ENCODE measurements at places on chromosomes 1 and 21.
A peak's percentile ranks its signal among the peaks of the same experiment; 100 is the strongest.

DNA sequence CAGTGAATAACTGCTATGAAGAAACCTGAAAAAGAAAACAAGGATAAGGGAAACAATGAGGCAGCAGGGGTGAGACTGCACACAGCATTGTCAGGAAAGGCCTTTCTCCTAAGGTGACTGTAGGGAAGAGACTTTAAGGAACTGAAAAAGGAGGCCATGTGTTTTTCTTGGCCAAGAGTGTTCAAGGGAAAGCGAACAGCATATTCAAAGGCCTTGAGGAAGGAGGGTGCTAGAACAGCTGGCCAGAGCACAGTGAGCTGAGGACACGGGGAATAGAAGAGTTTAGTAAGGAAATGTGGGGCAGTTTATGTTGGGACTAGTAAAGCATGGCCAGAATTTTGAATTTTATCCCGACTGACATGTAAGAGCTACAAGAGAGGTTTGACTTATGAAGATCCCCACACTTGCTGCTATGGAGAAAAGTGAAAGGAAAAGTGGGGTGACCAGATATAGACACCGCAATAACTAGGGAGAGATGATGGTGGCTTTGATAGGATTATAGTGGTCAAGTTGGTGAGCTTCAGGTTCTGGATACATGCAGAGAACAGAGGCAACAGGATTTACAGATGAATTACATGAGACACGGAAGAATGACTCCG is 1.4 kb downstream of the RWDD2B start:
- DNase-seq = no peak

DNA sequence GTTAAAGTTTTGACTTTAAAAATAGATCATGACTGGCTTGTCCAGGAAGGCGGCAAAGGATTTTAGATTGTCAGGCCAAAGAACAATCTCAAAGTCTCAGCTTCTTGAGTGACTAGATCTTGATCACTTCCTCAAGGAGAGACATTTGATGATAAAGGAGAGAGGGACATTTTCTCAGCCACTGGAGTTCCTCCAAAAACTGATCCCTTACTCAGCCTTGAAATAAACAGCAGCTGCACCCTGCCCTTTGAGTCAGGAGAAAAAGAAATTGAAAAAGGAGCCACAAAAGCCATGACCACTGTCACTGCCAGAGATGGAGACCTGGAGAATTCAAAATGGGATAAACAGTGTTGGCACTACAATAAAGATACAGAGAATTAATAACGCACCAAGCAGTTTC is 288.4 kb upstream of the PRMT6 start:
- no peak for DNase-seq

DNA sequence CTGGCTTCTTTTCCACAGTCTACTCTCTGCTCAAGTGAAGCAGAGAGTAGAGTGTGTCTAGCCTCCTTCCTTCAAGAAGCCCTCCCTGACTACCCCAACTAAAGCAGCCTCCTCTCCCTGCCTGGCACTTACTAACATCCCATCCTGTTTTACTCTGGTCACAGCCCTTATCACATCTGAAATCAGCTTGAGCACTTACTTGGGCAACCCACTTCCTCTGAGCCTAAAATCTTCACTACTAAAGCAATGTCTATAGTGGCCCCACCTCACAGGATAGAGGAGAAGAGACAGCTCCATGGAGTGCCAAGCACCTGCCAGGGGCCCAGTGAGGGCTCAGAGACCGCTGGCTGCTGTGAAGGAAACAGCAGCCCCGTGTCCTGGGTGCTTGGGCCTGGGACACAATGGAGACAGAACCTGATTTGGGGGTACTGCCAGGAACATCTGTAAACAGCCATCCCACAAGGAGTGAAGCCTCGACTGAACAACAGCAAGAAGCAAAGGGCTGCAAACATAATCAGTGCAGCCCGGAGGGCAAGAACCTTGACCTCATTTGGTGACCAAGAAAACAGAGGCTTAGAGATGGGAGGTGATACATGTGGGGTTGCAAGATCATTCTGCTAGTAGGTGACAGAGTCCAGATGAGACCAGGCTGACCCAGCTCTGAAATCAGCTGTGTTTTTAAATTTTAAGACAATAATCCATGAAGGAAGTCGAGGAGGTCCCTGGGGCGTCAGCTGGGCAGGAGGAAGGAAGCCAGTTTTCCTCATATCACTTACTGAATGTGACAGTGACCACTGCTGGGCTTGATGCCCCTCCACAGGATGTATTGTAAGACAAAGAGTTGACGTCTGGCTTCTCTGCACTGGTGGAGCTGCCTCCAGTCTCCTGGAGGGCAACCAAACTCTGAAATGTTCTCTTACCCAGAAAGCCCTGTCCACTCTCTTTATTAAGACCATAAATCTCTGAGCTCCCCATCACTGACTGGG is 710.6 kb downstream of the MATN1 start:
- DNase-seq = no peak

DNA sequence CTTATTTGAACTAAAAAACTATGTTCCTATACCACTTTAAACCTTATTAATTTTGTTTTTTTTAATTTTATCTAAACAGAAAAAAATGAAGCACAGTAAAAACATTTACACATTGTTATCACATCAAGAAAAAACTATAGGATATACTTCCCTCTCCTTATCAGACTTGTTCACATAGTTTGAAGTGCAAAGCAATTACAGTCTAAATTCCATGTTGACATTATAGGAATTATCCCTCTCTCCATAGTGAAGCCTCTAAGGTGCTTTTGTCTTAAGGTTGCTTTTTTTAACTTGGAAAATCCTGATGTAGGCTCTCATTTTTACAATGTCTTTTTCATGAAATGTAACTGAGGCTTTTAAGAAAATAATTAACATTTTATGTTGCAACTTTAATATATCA is 85.8 kb downstream of the RGS21 start:
- no peak for DNase-seq

GRCh38 chr1:157956732-157957131 is 36.7 kb upstream of the KIRREL1 start:
- DNase-seq = no peak

DNA sequence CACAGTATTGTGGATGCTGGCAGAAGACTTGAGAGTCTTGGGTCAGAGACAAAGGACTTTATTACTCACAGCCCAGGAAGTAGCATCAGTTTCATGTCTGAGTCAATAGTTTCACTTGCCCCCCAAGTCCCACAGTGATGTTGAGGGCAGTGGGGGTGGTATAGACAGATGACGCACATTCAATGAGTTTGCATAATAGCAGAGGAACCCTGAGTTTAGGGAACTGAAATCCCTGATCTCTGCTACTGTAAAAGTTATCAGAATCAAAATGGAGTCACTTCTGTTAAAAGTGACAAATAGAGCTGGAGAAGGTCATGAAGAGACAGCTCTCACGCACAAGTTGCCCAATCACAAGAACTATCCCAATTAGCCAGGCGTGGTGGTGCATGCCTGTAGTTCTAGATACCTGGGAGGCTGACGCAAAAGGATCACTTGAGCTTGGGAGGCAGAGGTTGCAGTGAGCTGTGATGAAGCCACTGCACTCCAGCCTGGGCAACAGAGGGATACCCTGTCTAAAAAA is 11.5 kb upstream of the HCRTR1 start:
- no peak for DNase-seq

DNA sequence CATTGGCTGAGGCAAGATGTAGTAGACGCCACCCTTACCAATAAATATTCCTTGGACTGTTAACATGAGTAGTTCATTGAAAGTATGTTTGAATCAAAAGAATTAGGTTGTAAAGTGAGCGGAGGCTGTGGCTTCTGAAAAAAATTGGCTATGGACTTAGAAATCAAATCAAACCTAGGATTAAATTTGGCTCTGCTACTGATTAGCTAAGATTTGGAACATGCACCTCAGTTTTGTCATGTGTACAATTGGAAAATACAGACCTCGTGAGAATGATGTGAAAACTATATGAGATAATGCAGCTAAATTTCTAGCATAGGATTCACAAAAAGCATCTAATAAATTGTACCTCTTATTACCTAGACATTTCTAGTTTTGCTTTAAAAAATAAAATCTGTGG is 85.3 kb upstream of the USP25 start:
- no peak for DNase-seq

- DNase-seq = no peak
Measured at GRCh38 chr1:200379432-200379757, 30.4 kb downstream of the ZNF281 start.

DNA sequence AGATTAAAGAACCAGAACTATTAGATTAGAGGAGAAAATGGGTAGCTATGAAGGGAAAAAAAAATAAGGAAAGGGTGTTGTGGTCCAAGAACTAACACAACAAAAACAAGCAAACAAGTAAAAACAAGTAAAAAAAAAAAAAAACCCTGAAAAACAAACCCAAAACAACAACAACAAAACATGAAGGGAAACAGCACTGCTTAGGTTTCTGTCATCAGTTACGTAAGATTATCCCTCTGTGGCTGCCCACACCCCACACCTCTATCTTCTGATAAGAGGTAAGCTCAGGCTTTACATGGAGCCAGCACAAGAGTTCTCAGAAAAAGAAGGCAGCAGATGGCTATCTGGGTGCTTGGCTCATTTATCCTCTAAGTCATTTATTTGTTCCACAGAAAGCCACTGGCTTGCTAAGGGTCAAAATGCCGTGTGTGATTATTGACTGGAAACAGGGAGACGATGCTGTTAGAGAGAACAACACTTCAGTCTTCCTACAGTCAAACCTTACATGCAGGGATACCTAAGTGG is 57.5 kb downstream of the KIAA0319L start:
- no peak for DNase-seq

DNA sequence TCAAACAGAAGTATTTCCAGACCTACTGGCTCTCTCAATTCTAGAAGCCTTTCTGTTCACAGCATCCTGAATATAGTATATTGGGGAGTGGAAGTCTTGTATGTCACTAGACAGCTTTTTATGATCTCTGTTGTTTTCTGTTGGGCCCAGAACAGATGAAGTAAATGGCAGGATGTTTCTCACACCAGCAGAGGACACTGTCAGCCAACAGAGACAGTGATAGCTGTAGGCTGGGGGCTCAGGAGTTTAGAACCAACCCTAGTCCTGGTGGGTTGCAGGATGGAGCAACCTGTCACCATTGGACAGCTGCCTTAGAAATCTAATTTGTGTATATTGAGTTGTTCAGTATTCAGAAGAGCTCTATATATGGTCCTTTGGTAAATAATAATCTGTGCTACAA is 16.9 kb downstream of the AGO1 start:
- DNase-seq = no peak

DNA sequence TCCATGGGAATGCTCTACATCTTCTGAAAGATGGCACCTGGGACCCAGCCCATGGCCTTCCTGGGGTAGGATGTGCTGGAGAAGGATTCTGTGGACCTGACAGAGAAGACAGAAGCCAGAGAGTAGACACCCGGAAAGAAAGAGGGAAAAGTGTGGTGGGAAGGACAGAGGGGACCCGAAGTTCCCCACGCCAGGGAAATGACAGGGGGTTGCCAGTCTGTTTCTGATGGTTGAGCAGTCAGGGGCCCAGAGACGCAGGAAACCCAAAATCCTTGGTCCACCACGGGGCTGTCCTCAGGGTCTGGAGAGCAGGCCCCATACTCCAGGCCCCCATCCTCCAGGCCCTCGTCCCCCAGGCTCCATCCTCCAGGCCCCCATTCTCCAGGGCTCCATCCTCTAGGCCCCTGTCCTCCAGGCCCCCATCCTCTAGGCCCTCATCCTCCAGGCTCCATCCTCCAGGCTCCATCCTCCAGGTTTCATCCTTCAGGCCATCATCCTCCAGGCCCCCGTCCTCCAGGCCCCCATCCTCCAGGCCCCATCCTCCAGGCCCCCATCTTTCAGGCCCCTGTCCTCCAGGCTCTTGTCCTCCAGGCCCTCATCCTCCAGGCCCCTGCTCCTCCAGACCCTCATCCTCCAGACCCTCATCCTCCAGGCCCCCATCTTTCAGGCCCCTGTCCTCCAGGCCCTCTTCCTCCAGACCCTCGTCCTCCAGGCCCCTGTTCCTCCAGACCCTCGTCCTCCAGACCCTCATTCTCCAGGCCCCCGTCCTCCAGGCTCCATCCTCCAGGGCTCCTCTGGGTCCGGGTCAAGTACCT is 1.0 kb upstream of the TFF2 start:
- no peak for DNase-seq

DNA sequence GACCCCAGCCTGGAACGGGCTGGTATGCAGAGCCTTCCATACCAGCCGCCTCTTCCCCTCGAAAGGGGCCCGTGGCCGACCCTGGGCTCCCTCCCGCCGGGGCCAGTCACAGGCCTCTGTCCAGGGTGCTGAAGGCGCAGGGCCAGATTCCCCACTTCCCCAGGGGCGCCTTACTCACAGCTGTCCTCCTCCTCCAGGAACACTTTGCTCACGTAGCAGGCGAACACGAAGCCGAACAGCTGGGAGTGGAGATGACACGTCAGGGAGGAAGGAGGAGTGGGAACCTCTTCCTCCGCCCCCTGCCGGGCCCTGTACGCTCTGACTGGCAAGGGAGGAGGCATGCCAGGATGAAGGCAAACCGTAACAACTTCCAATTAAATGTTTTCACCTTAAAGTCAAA is 57.3 kb downstream of the NKAIN1 start:
- DNase-seq = peak; percentile 6

DNA sequence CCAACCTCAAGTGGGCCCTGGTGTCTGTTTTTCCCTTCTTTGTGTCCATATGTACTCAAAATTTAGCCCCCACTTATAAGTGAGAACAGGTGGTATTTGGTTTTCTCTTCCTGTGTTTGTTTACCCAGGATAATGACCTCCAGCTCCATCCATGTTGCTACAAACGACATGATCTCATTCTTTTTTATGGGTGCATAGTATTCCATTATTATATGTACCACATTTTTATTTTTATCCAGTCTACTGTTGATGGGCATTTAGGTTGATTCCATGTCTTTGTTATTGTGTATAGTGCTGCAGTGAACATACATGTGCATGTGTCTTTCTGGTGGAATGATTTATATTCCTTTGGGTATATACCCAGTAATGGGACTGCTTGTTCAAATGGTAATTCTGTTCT is 27.6 kb downstream of the FCRL3 start:
- no peak for DNase-seq

DNA sequence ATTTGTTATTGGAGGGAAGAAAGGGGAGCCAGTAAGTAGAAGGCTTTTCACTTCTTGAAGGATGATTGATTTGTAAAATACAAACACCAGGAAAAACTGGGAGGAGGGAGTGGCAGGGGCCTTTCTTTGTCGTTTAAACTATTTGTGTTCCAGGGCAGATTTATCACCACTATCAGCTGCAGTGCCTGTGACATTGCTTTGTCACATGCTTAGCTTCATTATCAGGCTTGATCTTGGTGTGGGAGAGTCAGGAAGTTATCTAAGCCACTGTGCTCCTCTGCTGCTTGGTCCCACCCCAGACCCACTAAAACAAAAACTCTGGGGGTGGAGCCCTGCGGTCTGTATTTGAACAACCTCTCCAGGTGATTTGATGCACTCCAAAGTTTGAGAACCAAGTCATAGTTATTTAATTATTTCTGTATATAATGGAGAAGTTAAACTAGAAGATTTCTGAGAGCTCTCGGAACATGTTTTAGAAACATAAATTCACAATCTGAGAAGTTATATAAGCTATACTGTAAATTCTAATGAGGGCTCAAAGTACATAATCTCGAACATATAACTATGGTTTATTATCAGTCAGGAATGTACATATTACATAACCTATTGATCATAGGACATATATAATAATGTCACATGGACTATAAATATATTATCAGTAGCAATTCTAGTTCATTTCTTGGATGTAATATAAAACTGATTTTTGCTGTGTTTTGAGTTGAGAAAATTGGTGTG is 87.9 kb downstream of the CDC14A start:
- DNase-seq = peak; percentile 42

Measured in stimulated activated CD8-positive, alpha-beta memory T cell treated with anti-CD3 and anti-CD28 coated beads, Interleukin-12 subunit alpha, Interleukin-12 subunit beta, amount 100 ng/mL, for 4 hours (primary cell).